ENCODE measurements at places on chromosomes 7 and 10.

GRCh38 chr10:125738206-125738605, 18.7 kb downstream of the EDRF1 start:
- no peak for DNase-seq

DNA sequence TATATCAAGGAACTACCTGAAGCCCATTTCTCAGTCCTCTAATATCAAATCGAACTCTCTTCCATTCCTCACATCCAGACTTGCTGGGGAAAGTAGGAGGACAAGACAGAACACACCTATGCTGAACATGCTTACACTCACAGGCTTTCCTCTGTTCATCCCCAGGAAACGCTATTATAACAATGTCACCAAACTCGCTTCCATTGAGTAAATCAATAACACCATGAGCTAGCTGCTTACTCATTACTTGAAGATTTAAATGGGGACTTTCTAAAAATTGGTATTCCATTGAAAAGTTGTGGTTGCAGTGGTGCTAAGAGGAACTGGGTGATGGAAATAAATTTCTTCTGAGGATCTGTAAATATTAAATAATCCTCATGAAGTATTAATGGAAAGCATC, 88.8 kb downstream of the SLC25A13 start:
- no peak for DNase-seq

DNA sequence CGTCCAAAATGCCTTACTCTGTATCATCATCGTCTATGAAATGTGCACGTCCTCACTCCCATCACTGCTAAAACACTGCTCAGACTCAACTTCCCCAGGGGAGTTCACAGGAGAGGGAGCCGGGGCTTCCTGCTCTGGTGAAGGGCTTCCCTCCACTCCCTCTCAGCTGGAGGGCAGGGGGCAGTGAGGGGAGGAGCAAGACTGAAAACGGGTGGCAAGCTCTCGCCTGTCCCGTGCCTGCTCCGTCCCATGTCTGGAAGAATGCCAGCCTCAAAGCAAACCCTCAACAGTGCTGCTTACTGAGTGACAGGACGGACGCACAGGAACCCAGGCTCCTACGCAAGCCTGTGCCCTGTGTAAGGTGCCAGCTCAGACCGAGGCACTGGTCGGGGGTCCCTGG, 25.1 kb downstream of the PRKAG2 start:
- no peak for DNase-seq

- no peak for DNase-seq
These were observed 24.8 kb downstream of the STYXL1 start for GRCh38 chr7:76023002-76023401.

DNA sequence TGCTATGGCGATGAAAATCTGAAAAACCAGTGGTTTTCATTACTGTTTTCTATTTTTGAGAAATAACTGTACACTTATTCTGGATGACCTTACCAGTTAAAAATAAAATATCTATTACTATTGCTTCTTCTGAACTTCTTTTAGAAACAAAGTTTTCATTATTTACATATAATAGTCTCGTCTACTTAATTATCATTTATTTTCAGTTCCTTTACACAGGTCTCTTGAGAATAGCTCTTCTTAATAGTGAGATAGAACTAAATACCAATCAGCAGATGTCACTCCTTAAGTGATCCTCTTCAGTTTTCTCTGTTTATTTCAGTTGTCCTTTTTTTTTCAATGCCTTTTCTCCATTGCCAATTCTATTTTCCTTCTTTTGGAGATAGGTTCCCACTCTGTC, 4.3 kb upstream of the GLCCI1 start:
- DNase-seq, result no peak

Data from NCI-H1417 (cell line).